Dorsolateral prefrontal cortex (tissue), 122 donors: ENCODE measurements at places on chromosomes 1 and 21.

DNA sequence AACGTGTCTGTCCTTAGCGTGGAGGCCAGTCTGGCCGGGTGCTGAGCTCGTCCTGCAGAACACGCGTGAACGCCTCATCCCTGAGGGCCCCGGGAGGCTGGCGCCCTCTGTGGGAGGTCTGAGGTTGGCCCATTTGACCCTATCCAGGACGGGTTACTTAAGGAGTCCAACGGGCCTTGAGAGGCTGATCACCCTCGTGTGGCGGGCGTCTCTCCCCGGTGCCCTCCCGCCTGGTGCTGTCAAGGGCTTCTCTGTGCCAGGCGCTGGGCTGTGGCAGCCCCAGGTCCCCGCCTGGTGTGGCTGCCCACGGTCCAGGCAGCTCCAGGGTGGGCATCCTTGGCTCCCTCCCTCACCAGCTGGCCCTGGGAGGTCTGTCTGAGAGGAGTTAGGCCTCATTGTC lies 9.7 kb downstream of the SKI start:
- DNase-seq = peak; percentile 14

DNA sequence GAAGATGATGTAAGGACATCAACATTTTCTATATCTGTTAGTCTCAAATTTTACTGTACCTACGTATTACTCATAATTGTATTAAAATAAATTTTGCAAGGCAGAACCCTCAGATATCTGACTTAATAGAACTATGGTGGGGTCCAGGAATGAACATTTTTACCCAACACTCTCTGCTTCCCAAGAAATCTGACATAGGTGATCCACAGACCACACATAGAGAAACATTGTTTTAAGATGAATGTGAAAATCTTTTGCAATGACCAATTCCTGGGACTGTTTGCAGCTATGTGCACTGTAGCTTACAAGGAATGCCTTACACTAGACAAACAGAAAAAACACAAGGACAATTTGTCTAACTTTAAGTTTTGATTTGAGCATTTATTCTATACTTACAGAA lies 645.6 kb upstream of the ADGRL2 start:
- no peak for DNase-seq

DNA sequence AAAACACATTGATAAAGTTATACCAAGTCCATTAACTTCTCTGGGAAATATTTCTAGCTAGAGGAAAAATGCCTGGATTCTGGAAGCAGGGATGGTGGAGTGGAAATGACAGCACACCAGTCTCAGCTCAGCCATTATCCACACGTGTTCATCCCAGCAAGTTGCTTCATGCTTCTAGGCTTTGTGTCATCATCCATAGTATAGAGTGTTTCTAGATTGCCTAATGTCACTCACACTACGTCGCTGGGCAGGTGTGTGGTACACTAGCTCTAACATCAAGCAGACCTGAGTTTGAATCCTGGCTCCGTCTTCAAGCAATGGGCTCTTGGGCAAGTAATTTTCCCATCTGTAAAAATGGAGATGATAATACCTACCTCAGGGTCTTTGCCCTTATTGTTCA lies 326.3 kb downstream of the PBX1 start:
- no peak for DNase-seq

DNA sequence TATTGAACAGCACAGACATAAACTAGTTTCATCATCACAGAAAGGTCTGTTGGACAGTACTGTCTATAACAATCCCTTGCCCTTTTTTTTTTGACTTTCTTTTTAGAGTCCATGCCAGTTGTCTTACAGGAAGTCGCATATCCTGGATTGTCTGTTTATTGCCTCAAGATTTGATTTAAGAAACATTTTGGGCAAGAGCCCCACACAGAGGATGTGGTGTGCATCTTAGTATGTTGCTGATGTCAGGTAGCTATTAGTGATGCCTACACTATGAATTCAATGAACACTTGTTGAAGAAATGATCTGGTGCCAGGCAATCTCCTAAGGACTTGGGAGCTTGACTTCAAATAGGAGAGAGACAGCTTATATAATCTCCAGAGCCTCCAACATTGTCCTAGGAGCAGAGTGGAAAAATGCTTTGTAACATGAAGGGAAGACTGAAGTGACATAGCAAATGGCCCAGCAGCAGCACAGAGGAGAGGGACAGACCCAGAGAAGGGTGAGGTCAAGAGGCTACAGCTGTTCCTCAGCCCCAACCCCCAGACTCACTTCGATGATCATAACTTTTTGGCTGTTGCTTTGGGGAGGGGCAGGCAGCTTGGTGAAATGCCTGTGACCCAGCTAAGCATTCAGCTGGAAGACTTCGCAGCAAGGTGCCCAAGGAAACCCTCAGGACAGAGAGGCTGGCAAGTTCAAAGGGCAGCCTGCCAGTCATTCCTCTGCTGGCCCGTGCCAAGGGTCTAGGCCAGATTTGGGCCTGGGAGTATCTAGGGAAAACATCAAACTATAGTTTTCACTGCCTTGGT lies 7.5 kb upstream of the RAB29 start:
- DNase-seq = peak; percentile 70

DNA sequence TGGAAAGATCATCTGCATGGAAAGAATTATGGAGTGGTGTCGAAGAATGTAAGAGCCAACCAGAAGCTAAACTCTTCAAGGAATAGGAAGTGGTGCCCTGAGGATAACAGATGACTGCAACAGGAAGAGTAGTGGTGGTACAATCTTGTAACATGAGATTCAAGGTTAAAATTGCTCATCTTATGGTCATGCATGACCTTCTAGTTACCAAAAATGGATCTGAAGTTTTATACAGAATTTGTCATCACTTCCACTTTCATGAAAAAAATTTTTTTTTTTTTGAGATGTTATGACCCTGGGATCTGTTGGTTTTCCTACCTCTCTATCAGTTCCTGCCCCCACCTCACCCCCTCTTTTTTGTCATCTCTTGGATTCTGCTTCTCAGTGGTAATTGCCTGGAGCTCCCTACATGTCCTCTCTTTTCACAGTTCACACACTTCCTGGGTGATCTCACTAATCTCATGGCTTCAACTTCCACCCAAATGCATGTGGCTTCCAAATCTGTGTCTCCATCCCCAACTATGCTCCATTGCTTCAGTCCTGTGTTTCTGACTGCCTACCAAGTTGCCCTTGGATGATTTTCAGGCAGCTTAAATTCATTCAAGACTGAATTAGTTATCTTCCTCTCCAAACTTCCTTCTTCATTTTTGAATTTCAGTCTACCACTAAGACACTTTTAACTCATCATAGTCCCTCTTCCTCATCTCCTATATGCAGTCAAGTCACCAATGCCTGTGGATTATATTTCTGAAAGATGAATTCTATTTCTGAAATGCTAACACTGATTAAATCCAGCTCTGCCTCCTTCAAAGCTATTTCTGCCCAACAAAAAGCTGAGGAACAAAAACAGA lies 48.4 kb downstream of the SLAMF6 start:
- DNase-seq = no peak

GRCh38 chr1:30087465-30087864 lies 635.9 kb downstream of the MATN1 start:
- DNase-seq = no peak

DNA sequence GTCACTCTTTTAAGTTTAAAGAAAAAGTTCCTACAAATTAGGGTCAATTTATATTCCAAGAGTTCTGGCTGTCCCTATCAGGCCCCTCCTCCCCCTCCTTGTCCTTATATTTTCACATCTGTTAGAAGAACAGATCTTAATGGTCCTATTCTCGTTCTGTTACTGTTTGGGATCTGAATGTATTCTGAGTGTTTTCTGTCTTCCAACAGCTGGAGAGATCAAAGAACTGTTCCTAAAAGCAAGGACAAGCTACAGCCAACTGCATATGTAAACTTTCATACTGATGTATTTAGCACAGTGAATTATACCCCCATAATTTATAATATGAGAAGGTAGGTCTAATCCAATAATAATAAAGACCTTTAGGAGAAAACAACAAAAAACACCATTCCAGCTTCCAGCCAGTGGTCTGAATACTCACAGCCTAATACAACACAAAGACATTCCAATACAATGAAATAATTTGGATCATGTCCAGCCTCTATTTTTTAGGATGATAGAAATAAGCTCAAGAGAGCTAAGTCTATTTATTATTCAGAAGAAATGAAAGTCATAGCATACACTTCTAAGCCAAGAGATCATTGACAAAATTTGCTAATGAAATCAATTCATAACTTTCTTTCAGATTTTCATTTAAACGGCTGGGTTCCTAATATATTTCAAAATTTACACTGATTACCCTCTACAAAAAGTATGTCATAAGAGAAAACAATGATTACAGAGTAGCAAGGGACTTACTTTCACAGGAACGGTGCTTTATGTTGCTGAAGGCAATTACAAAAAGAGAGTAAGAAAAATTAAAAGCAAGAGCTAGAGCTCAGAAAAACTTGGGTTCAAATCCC lies 25.3 kb downstream of the WLS start:
- no peak for DNase-seq

DNA sequence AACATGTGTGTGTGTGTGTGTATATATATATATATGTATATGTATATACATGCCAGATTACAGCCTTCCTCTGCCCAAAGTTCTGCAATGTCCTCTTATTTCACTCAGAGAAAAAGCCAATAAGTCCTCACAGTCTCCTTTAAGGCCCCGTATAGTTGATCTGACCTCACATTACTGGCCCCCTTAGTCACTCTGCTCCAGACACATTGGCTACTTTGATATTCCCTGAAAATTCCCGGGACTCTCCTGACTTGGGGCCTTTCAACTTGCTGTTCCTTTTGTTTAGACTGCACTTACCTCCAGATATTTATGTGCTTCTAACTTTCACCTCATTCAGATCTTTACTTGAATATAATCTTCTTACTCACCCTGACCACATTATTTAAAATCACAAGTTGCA lies 4.2 kb upstream of the BSDC1 start:
- DNase-seq = no peak

DNA sequence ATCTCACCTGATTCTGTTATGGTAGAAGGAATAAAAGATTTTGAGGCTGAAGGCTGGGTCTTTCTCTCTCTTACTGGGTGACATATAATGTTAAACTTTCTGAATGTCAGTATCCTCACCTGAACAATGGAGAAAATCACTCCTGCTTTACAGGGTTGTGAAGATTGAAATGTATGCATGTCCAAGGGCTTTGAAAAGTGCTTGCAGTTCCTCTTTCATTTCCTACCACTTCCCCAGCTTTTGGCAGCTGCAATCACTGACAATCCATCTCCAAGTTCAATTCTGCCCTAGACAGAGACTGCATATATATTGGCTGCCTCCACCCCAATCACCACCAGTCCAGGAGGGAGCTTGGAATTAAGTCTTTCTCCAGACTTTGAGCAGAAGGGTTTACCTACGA lies 39.8 kb downstream of the FAM78B start:
- no peak for DNase-seq

GRCh38 chr1:162701286-162701685 lies 69.0 kb downstream of the DDR2 start:
- DNase-seq = no peak

DNA sequence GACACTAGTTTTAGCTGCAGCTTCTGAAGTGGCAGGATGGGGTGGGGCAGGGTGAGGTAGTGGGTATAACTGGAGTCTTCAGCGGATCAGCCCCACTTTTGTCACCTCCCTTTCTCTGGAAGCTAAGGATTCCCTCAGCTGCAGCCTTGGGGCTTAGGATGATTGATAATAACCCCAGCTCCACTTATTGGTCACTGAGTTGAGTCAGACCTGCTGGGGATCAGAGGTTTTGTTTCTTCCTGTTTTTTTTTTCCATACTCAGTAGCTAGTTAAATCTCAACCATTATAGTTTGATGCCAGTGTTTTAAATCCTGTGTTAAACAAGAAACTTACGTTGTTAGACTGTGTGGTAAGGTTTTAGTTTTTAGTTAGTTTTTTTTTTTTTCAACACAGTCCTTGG lies 57.2 kb downstream of the LAMC1 start:
- DNase-seq = no peak

DNA sequence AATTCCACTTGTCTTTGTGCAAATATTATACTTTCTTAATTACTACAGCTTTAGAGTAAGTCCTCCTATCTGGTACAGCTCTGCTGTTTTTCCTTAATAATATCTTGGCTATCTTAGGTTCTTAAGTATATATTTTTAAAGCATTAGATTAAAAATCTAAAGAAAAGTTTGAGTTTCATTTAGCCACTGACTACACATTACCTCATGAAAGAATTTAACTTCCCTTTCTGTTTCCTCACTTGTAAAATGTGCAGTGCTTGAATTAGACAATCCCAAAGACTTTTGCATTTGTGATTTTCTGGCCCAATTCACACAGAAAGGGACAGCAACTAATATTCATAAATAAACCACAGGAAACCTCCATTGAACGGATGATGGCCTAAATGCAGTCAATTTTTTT lies 126.4 kb upstream of the SAMSN1 start:
- DNase-seq = no peak

DNA sequence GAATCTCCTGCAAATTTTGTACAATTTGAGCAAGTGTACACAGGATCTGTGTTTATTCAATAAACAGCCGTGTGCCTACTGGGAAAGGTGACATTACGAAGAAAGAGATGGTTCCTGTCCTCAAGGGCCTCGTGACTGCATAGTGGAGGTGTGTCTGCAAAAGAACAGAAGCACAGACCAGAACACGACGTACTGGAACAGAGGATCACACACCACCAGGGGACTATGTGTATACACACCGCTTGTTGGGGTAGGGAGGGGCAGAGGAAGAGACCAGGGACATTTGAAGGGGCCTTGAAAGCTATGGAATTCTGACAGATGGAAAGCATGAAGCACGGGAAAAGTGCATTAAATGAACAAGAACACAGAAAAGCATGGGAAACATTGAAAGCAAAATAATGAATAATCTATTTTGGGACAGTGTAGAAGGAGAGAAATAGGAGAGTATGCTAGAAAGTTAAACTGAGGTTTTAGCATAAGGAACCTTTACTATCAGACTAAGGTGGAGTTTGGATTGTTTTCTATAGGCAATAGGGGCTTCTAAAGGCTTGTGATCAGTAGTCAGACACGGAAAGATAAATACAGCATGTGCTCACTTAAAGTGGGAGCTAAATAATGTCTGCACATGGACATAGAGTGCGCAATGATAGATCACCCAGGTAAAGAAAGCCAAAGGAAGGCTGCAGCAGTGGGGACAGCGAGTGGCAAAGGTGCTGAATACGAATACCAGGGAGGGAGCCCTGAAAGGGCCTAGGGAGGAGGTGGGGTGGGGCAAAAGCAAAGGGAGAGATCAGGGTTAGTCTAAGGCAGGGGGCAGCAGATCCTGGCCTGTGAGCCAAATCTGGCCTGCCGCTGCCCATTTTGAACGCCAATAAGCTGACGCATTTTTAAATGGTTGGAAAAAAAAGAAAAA lies 11.0 kb downstream of the JAK1 start:
- DNase-seq = no peak

DNA sequence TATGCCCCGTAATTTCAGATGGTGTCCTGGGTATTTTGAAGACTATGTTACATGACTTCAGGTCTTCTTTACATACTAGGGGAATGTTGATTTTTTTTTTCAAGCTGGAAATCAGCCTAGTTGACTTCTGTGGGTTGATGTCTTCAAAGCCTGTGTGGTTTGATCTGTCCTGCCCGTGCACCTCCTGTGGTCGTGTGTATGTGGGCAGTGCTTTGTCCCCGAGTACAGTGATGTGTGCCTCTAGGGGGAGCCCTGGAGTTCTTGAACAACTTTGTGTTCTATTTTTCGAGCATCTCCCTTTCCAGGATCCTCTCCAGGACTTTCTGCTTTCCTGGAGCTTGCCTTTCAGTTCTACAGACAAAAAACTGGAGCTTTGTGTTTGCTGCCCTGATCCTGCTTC lies 28.9 kb downstream of the OBSCN start:
- no peak for DNase-seq
